HAP-1 (cell line): ENCODE measurements at places on chromosomes 2 and 18.

DNA sequence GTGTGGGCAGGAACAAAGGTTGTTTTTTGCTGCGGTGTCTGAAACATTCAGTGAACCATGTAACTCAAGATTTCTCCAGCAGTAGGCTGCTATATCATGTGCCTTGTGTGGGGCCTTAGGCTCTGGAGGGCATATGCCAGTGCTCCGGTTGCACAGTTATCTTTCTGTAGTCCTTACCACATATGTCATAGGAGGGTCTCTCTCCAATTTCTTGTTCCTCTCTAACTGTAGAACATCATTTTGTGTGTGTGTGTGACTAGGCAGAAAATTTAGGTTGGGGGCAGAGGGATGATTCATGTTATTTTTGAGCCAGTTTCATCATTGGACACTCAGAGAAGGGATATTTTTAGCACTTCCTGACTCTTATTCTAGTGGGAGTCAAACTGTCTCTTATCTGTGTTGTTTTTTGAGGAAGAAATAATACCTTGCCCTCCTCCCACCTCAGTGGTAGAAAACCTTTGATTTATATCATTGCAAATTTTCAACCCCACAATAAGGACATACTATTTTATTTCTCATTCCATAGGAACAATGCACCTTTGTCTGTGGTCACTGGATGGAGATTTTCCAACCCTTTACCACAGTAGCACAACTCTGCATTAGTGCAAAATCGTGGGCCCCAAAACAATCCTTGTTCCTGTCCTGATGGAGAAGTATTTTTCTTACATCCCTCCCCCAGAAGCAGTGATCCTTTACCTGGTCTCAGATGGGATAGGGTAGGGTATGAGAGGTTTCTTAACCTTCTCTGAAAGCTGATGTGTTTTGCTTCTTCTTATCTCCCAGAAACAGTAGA lies 113.9 kb downstream of the CCDC74A start:
- DNase-seq, result no peak

DNA sequence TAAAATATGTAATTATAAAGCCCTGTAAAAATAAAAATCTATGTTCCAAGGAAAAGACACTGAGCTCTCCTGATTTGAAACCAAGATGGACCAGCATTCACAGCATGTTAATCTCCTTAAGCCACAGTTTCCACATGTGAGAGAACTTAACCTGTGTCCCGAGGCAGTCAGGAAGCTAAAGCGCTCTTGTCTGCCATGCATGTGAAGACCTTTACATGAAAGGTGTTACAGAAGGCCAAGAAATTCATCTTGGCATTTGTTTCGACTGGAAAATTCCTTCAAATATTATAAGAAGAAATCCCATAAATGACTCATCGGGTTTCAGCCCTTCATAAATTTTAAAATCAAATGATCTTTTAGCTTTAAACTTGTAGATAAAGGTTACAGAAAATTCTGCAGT lies 328.6 kb downstream of the CDH2 start:
- DNase-seq, result no peak

- no peak for DNase-seq
These were observed 925.7 kb downstream of the DCDC2C start for GRCh38 chr2:4628998-4629501.

GRCh38 chr2:184598002-184598315 lies 370 bp upstream of the ZNF804A start:
- no peak for DNase-seq

DNA sequence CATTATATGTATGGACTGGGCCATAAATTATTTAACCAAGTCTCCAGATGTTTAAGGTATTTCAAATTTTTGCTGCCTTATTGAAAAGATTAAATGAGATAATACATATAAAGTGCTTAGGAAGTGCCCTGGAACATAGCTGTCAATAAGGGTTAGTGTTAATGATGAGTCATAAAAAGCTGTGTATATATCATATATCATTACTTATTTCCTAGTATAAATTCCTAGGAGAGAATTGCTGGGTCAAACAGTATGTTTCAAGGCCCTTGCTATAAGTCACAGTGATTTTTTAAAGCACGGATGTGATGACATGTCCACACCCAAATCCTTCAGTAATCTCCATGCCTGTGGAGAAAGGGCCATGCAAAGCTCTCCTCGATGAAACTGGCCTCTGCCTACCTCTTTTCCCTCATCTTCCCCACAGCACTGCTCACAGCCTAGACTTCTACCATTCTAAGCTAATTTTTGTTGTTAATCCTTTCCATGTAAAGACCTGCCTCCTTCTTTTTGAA lies 8.5 kb downstream of the ZNF2 start:
- DNase-seq, result no peak

GRCh38 chr2:84970210-84970867 lies 622 bp upstream of the KCMF1 start:
- peak; percentile 66 for DNase-seq

- DNase-seq, result no peak
These were observed 5.3 kb upstream of the RPL37A start for GRCh38 chr2:216493334-216493685.

DNA sequence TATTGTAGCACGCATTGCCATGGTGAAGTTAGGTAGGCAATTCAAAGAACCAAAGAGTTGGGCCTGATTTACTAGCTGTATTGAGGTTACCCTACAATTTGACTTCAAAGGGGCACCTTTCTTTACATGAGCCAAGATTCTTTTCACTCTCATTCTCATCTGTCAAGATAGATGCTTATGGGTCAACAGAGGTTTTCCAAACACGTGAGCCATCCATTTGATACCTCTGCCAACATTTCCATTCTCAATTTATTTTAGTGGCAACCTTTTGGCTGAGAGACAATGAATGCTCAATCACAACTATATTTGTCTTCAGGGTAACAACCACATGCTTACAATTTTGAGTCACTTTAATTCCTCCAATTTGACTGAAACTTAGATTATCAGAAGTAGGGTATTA lies 370.6 kb upstream of the CDH20 start:
- no peak for DNase-seq

DNA sequence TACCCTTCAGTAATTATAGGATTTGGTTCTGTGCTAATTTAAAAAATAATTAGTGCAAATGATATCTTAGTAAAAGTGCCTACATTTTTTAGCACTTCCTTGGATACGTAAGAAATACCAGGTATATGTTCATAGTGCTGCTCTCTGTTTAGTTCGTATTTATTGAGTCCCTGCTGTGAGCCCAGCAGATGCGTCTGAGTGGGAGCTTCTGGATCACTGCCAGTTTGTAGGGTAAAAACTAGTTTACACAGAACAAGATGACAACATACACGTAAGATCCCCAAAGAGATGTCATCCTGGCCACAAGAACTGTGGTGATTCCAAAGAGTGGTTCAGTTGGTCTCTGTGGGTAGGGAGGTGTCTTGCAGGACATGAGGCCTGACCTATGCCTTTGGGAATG lies 103.2 kb downstream of the CTIF start:
- no peak for DNase-seq

DNA sequence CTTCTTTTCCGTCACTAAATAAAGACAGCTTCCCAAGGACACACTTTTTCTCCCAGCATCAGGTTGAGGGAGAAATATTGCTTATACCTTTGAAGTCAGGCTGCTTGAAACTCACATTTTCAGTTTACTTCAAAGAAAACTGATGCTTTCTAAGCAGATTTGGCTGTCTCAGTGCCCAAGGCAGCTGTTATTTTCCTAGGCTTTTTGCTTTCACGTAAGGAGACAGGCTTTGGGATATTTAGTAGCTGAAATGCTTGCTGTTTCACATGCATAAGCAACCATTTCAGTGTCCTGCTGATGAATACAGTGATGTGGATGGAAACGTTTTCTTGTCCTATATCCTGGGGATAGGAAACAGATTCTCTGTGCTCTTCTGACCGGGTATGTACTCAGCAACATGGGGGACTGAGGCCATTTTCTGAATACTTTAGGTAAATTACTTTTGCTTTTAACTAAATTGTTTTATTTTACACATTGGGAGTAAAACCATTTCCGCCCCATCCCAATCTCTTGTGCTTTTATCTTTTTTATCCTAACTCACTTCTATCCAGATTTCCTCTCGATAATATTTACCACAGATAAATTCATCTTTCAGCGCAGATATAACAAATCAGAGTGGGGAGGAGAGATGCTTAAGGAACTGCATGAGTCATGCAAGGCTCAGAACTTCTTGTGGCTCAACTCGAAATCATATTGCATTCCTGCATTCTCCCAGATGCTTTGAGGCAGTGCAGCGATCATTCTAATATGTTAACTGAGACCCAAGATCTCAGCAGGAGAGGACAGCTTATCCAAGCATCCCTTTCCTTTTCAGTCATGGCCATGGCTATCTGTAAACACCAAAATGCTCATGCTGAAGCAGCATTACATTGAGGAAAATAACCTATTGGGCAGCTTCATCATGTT lies 22.2 kb downstream of the GALR1 start:
- no peak for DNase-seq

DNA sequence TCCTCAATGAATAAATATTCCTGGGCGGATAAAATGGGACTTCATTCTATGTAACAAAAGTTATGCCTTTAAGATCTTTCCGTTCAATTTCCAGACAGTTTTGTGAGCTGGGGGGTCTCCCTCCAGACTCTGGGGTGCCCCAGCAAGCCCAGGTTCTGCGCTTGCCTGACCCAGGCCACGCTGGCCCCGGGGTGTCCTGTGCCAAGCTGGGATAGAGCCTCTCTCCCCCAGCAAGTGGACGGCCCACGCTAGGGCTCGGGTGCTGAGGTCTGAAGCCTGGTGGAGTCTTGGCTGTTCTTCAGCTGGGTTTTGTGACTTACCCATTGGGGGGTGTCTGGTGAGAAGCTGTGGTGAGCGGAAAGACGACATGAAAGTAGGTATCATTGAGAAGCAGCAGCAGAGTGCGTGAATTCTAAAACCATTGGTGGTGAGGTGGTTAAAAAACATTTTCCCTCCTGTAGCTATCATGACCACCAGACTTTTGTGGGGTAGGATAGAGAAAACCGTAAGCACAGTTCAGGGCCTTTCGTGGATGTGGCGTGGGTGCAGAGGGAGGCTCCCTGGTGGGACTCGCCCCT lies 346.8 kb downstream of the ANAPC1 start:
- DNase-seq, result no peak

GRCh38 chr2:16525265-16525887 lies 140.3 kb downstream of the CYRIA start:
- DNase-seq, result peak; percentile 20

DNA sequence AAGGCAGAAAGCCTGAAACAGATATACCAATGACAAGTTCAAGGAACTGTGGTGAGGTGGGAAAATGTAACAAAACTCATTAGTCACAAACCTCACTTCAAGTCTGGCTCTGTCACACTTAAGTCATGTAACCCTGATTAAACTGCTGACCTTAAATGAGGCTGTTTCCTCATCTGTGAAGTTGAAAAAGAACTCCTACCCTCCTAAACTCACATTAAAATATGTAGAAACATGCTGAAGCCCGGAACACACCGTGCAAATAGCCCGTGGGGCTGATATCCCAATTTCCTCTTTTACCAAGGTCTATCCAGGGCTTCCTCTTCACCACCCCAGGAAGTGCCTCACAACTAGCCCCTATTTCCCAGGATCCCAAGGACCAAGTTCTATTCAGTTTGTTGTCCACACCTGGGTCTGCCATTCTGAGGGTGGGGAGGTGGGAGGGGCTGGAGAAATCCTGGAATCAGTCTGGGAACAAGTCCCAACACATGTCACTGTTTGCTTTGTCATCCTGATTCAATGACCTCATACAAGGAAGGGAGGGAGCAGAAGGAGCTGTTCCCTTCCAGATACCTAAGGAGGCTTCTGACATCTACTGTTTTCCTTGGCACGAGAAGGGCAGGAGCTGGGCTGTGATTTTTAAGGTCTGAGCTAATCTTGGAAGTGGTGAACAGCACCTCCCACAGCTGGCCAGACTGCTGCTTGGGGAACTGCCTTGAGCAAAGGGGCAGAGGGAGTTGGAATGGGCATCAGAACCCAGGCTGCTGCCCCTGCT lies 42.3 kb downstream of the SLC4A1AP start:
- no peak for DNase-seq

DNA sequence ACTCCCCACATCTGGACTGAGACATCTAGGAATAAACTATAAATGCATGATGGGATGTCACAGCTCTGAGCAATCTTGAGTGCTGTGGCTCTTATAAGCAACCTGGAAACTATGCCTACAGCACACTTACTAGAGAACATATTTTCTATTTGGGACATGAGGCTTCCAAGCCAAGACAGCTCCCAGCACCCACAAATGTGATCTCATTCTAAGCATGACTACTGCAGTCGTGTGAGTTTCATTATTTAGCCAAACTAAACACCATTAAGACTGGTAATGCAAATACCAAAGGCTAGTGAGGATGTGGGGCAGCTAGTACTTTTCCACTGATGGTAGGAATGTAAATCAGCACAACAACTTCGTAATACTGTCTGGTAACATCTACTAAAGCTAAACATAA lies 72.5 kb downstream of the RTTN start:
- no peak for DNase-seq

DNA sequence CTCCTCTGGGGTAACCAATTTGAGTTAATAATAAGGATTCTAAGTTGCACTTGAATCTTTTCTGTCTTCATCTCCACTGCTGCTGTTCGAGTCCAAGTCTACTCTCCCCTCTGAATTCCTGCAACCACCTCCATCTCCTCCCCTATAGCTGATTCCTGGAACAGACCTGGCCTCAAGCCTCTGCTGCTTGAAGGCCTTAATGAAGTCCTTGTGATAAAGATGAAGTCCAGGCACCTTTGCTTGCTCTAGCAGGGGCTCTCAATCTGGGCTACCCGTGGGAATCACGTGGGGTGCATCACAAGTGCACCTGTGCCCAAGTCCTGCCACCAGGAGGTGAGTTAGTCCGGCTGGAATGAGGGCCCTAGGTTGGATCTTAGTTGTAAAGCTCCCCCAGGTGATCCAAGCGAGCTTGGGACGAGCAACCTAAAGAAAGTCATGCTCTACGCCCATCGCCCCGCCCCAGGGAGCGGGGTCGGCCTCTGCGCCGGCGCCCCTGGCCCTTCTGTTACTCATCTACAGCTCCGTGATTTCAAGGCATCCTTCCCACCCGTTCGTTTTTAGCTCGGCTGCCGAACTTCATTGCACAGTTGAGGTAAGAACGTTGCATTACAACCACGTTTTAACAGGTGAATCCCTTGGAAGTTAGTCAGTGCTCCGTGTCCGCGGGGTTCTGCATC lies 905 bp upstream of the IAH1 start:
- DNase-seq, result no peak

- DNase-seq, result no peak
These were observed 85.4 kb downstream of the DYSF start for GRCh38 chr2:71538656-71539265.

- DNase-seq, result no peak
These were observed 1231.7 kb upstream of the ZEB2 start for GRCh38 chr2:145751629-145752028.

GRCh38 chr2:44819061-44819460 lies 122.4 kb upstream of the SIX3 start:
- DNase-seq, result no peak

- DNase-seq, result no peak
These were observed 598 bp upstream of the CEP68 start for GRCh38 chr2:65055422-65056214.

GRCh38 chr2:208370881-208371633 lies 35.5 kb upstream of the PTH2R start:
- DNase-seq, result no peak
